ENCODE measurements at places on chromosomes 2 and 18.

DNA sequence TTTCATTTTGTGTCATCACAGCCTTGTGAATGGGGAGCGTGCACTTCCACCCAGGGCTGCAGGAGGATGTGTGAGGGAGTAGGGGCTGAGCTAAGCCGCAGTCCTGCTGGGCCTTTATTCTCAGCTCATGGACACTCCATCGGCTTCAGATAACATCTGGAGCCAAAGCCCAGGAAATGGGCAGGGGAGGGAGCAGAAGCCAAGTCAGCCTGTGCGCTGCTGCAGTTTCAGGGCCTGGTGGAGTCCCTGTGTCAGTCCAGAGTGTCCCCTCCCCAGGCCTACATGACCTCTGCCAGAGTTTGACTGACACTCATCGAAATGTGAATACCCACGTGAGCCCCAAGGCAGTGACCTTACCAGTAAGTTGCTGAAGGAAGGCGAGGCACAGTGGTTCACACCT is 242.2 kb downstream of the LOXHD1 start:
- no peak for DNase-seq

GRCh38 chr2:149400997-149401396 is 70.6 kb downstream of the LYPD6 start:
- DNase-seq = peak; percentile 16

DNA sequence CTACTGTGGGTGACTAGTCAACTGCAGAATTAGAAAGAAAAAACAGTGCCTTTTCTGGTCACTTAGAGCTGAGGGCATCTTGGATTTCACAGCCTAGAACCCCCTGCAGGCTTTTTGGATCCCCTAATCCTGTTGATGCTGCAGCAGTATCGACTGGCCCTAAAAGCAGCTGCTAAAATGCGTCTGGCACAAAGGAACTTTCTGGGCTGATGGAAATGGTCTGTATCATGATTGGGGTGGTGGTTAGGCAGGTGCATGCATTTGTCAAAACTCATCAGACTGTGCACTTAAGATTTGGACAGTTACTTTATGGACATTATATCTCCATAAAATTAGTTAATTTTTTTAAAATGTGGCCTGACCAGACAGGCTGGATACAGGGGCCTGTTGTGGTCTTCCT is 149.8 kb downstream of the KLHL29 start:
- no peak for DNase-seq

DNA sequence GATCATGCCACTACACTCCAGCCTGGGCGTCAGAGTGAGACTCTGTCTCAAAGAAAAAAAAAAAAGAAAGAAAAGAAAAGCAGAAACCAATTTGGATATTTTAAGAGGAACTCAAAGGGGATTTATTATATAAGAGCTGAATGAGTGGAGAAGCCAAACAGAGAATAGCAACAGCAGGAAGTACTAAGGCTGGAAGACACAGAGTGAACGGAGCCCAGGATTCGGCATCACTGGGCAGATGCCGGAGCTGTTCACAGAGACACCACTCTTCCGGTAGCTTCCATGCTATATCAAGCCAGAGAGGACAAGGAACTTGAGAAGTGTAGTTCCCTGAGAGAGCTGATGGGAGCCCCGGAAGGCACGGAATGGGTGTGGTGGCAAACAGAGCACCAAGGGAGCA is 47.0 kb upstream of the CABLES1 start:
- no peak for DNase-seq

GRCh38 chr2:100073110-100073509 is 69.3 kb downstream of the AFF3 start:
- no peak for DNase-seq

DNA sequence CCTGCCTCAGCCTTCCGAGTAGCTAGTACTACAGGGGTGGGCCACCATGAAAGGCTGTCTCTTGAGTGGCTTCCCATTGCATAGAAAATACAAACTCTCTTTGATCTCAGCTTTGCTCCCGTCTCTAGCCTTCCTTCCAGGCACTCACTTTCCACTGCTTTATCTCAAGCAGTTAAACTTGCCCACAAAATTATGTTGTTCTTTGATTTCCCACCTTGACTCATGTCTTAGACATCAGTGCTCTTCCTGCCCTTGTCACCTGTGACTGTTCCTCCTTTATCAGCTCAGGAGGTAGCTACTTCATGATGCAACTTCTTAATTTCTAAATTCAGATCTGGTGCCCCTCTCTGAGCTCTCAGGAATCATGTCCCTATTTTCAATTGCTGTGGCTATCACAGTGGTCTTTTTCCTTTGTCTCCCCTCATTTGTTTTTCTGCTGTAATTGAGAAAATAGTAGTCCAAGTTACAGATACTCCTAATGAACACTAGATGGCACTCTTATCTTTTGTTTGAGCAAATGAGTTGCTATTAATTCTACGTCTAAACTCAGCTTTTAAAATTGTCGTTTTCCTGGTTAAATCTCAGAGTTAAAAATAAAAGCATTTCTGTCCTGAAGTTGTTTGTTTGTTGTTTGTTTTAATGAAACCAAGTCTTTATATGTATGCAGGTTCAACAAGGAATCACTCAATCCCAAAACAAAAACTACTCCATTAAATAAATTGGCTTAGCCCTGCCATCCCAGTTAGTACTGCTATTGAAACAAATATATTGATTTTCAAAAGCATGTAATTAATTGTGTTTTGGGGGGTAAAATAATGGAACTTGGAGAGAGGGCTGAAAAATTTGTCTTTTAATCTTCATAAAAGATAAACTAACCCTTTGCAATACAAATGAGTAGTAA is 46.9 kb upstream of the GREB1L start:
- DNase-seq = peak; percentile 49

GRCh38 chr2:205701509-205701908 is 19.2 kb downstream of the NRP2 start:
- DNase-seq = no peak
